ENCODE measurements at places on chromosomes 6 and 20. TPM values are rescaled to one million over a fixed set of nuclear protein-coding genes. Genes with fewer than 3 reads are reported as not detected.

GRCh38 chr6:25010902-25011625 lies 75.3 kb upstream of the RIPOR2 start:
- peaks cover 17% of the 10 kb centered on the region for H3K4me1 ChIP-seq
- no peak for DNase-seq
- no peaks in the 10 kb centered on the region for H3K27me3 ChIP-seq

DNA sequence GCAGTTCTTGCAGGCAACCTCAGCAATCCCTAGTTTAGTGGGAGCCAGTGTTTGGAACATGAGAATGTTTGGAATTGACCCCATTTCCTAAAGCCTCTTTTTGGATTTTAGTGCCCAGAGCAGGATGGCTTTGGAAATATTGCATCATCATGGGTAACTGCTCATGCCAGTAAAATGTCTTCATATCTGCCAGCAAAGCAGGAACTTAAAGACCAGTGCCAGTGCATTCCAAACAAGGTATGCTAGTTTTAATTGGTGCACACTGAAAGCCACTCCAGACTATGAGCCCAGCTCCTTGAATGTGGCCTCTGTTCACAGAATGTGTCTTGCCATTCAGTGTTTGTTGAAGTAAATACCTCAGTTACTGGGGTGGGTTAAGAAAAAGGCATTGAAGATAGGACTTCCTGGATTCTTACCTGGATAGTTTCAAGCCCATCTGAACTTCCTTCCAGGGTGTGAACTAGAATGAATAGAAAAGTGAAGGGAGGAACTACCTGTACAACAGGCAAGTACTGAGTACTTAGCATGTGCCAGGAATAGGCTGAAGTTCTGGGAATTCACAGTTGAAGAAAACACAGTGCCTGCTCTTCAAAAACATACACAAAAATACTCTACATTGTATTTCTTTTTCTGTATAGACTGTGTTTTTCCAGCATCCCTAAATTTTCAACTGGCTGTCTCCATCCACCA lies 70.5 kb downstream of the COL19A1 start:
- no peak for DNase-seq
- H3K27ac ChIP-seq, result no peak overlapping the region
- no peak overlapping the region for H3K4me3 ChIP-seq
- no peaks in the 10 kb centered on the region for H3K27me3 ChIP-seq

GRCh38 chr6:95949985-95950384 lies 65.8 kb upstream of the FUT9 start:
- no peaks in the 10 kb centered on the region for H3K36me3 ChIP-seq
- H3K4me3 ChIP-seq, result no peak overlapping the region
- no peak for DNase-seq
- H3K27ac ChIP-seq, result no peak overlapping the region
- no peaks in the 10 kb centered on the region for H3K27me3 ChIP-seq
- H3K4me1 ChIP-seq, result no peaks in the 10 kb centered on the region

DNA sequence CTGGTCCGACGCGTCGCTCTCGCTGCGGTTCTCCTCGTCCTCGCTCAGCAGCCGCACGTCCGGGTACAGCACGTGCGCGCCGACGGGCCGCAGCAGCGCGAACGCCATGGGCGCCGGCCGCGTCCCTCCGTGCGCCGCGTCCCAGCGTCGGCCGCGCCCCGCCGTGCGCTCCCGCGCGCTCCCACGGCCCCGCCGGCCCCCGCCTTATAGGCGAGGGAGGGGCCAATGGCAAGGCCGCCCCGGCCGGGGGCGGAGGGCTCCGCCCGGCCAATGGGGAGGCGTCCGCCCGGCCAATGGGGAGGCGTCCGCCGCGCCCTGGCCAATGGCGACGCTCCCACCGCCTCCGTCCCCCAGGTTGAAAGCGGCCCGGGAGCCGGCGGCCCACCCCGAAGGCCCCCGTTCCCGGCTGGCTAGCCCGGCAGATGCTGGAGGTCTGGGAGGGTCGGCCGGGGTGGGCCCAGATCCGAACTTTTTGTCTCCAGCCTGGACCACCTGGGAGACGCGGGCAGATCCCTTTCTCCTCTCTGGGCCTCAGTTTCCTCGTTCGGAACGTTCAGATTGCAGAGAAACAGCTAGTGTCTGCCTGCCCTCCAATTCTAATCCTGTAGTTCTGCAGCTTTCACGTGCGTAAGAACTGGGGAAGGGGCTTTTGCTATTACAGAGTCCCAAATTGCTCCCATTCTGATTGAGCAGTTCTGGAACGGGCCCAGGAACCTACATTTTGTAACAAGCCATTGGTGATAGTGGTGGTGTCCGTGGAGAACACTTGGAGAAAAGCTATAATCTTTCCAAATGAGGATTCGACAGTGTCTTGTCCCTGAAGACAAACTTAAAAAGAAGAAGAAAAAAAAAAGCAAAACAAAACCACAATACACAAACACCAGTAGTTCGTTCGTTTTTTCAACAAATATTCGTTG lies at the start of gene TCF15:
Gene TCF15, minus strand, starts transcription at position 180 of the 917 bp plus-strand sequence. Its CDS starts 72 bp downstream, at position 108.
- peaks cover 61% of the 10 kb centered on the region for H3K27me3 ChIP-seq
- H3K27ac ChIP-seq, result no peak within 1 kb of the TSS
- no peaks in the 10 kb centered on the region for H3K36me3 ChIP-seq
- DNase-seq, result peak; percentile 11

DNA sequence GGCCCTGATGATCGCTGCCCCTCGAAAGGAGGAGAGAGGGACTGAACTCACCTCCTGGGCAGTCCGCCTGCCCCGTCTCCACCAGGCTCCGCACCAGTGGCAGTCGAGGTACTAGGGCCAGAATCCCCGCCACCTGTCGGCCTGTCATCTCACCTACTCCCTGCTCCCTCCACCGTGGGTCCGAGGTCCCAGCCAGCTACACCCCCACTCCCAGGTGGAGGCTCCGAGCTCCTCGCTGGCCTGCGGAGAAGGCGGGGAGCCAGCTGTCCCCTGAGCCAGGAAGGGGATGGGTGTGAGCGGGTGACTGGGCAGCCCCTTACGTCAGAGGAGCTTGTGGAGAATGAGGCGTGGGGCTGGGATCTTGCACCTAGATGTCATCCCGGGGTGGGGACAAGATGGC lies 1066.5 kb upstream of the MANEA start:
- H3K4me1 ChIP-seq, result no peaks in the 10 kb centered on the region
- H3K27ac ChIP-seq, result no peak overlapping the region
- peak; percentile 37 for DNase-seq
- no peaks in the 10 kb centered on the region for H3K27me3 ChIP-seq
- no peak overlapping the region for H3K4me3 ChIP-seq
- no peaks in the 10 kb centered on the region for H3K36me3 ChIP-seq

- no peak for DNase-seq
- H3K27me3 ChIP-seq, result no peaks in the 10 kb centered on the region
- H3K36me3 ChIP-seq, result no peaks in the 10 kb centered on the region
- H3K4me1 ChIP-seq, result no peaks in the 10 kb centered on the region
- no peak overlapping the region for H3K27ac ChIP-seq
Measured at GRCh38 chr6:140623498-140623897, 1249.0 kb upstream of the CITED2 start.

DNA sequence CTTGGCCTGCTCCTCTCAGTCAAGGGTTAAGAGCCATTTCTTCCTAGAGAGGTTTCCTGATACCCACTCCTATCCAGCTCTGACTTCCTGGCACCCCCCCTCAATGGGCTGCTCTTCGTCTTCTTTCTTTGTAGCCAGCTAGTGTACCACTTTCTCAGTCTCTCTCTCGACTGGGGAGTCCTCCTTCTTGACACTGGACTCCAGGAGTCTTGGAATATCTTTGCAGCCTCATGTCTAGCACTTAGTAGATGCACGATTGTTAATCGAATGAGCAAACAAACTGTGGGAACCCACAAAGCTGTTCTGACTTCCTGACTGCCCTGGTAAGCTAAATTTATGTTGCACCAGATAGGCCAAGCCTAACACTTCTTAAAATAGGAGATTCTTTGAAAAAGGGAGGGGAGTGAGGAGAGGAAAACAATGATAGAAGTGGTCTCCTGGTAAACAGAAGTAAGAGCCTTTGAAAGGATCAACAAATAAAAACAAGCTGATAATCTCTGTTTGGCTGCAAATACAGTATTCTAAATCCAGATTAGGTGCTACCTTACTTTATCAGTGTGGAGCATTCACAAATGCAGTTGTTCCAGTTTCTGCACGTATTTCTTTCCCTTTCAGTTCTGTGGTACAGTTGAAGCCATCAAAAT lies 160.1 kb upstream of the CITED2 start:
- no peaks in the 10 kb centered on the region for H3K27me3 ChIP-seq
- peaks cover 47% of the 10 kb centered on the region for H3K4me1 ChIP-seq
- no peak overlapping the region for H3K4me3 ChIP-seq
- DNase-seq, result no peak

- no peak overlapping the region for H3K4me3 ChIP-seq
- H3K4me1 ChIP-seq, result no peaks in the 10 kb centered on the region
- H3K27ac ChIP-seq, result no peak overlapping the region
- no peaks in the 10 kb centered on the region for H3K27me3 ChIP-seq
Measured at GRCh38 chr6:72651174-72651573, 29.3 kb downstream of the KCNQ5 start.

- H3K27ac ChIP-seq, result no peak overlapping the region
- H3K27me3 ChIP-seq, result no peaks in the 10 kb centered on the region
- H3K4me3 ChIP-seq, result no peak overlapping the region
- no peaks in the 10 kb centered on the region for H3K4me1 ChIP-seq
- H3K36me3 ChIP-seq, result no peaks in the 10 kb centered on the region
Measured at GRCh38 chr20:47152068-47152467, 204.4 kb downstream of the ZMYND8 start.

- H3K27me3 ChIP-seq, result peaks cover 5% of the 10 kb centered on the region
- no peak overlapping the region for H3K4me3 ChIP-seq
- no peaks in the 10 kb centered on the region for H3K4me1 ChIP-seq
- H3K27ac ChIP-seq, result no peak overlapping the region
- no peak for DNase-seq
Measured at GRCh38 chr6:27053738-27054137, 193.8 kb upstream of the PRSS16 start.

DNA sequence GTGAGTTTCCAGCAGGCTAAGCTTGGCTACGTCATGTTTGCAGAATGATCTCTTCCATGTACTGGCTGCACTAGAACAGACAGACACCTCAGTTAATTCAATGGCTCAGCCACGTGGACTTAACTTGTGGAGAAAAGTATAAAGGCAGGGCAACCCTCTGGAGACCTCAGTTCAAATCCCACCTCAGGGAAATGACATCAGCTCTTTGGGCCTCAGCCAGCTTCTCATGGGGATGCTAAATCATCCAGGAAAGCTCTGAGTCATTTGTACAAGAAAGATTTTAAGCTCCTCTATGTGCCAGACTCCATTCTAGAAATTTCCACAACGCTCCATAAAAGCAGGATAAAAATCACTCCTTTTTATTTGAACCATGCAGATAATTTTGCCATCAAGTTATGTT lies 128.5 kb upstream of the SALL4 start:
- H3K4me1 ChIP-seq, result no peaks in the 10 kb centered on the region
- peaks cover 4% of the 10 kb centered on the region for H3K27me3 ChIP-seq
- no peaks in the 10 kb centered on the region for H3K36me3 ChIP-seq
- DNase-seq, result no peak
- H3K27ac ChIP-seq, result no peak overlapping the region

DNA sequence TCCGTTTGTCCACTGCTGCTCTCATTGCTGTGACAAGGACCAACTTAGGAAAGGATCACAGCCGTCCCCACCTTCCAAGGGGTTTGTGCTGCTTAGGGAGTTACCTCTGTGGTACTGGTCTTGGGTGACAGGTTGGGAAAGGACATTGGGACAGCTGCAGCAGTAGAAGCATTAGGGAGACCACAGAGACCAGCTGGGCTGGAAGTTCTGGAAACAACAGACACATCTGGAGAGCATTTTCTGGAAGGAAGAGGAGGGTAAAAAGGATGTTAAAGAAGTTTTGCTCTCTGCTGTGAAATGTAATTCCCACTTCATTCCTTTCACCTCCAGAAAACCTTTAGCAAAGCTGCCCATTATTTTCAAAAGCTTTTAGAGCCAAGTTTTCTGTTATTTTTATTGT lies 304.2 kb downstream of the LRFN2 start:
- H3K4me1 ChIP-seq, result no peaks in the 10 kb centered on the region
- no peak for DNase-seq
- no peak overlapping the region for H3K4me3 ChIP-seq

DNA sequence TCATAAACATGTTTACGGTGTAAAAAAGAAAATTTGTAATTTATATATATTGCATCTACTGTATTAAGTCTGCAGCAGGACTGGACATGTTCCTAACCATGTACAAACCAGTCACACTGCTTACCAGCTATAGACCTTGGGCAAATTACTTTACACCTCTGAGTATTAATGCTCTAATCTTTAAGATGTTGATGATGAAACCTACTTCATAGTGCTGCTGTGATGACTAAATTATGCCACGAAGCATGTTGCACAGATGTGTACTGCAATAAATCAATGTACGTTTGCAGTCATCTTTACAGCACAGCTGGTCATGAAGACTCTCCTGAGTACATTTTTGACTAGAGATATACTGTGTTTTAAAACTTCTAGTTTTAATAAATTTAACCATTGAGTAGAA lies 42.6 kb downstream of the PRKN start:
- no peaks in the 10 kb centered on the region for H3K4me1 ChIP-seq
- DNase-seq, result no peak
- H3K27me3 ChIP-seq, result no peaks in the 10 kb centered on the region
- no peak overlapping the region for H3K4me3 ChIP-seq
- H3K27ac ChIP-seq, result no peak overlapping the region
- H3K36me3 ChIP-seq, result no peaks in the 10 kb centered on the region

- H3K4me3 ChIP-seq, result no peak overlapping the region
- DNase-seq, result no peak
- H3K27ac ChIP-seq, result no peak overlapping the region
- no peaks in the 10 kb centered on the region for H3K27me3 ChIP-seq
- no peaks in the 10 kb centered on the region for H3K36me3 ChIP-seq
Measured at GRCh38 chr20:63313349-63314014, 20.5 kb downstream of the COL20A1 start.

DNA sequence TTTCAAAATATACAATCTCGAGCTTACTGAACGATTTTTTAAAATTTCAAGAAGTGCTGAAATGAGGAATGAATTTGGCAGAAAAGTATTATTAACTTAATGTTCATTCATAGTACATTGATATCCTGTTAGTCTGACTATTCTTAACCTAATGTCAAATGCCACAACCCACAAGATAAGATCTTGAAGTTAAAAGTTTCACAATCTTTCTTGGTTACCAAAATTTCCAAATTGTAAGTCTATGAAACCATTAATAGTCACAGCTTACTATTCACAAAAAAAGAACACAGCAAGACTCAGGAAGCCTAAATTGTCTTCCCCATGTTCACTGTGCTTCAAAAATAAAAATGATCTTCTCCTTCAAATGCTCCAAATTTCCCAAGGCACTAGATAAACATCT lies 71.3 kb downstream of the HACE1 start:
- no peak for DNase-seq
- no peaks in the 10 kb centered on the region for H3K4me1 ChIP-seq
- no peak overlapping the region for H3K4me3 ChIP-seq
- no peak overlapping the region for H3K27ac ChIP-seq
- no peaks in the 10 kb centered on the region for H3K36me3 ChIP-seq

KHDC1L gene
- not detected for total RNA-seq

TSPO2 gene
- total RNA-seq, result not detected

OR12D3 gene
- total RNA-seq, result not detected

PLA2G7 gene
- 32.1 TPM for total RNA-seq

SCRT2 gene
- total RNA-seq, result not detected

TEAD3 gene
- 18.1 TPM for total RNA-seq

MMP24 gene
- total RNA-seq, result 24.9 TPM

BMP5 gene
- 14.5 TPM for total RNA-seq

TREM2 gene
- 16.2 TPM for total RNA-seq

CYP39A1 gene
- 11.8 TPM for total RNA-seq

DYNLT2 gene
- 1.7 TPM for total RNA-seq

LY6G6C gene
- total RNA-seq, result not detected

Data from left lung (tissue), 14 donors.